ENCODE measurements at places on chromosomes 1 and 21.

DNA sequence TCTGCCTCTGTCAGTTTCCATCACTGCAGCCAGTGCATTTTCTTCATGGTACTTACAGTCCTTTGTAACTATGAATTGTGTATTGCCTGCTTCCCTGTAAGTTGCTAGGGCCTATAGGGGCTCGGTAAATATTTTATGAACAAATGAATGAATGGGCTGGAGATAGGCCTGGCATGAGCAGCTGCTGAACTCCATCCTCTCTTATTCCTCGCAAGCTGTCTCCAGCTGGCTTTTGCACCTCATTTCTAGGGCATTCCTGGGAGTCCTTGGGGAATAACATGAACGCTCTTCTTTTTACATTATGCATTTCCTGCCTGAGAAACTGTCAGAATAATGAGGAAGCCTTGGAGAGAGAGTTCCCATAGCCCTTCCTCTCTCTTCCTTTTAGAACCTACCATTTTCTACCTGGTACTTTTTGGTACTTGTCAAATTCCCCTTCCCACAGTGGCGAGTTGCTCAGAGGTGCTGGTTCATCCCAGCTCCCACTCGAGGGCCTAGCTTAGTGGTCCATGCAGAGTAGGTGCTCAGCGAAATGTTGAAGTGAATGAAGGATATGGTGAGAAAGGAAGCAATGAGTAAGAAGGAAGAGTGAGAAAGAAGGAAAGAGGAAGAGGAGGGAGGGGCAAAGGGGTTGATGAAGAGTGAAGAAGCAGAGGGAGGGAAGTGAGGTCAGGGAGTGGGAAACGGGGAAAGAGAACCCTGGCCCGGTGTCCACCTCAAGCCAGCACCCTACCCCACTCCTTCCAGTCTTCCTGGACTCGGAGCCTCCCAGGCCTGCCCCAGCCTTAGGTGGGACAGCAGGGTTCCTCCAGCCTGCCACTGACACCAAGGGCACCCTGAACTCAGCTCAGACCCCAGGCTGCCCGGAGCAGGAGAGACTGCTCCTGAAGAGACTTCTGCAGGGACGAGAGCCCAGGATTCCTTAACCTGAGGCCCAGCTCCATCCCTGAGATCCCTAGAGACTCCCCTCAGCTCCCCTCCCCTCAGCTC is 29.6 kb downstream of the KCNC4 start:
- no peak for DNase-seq

DNA sequence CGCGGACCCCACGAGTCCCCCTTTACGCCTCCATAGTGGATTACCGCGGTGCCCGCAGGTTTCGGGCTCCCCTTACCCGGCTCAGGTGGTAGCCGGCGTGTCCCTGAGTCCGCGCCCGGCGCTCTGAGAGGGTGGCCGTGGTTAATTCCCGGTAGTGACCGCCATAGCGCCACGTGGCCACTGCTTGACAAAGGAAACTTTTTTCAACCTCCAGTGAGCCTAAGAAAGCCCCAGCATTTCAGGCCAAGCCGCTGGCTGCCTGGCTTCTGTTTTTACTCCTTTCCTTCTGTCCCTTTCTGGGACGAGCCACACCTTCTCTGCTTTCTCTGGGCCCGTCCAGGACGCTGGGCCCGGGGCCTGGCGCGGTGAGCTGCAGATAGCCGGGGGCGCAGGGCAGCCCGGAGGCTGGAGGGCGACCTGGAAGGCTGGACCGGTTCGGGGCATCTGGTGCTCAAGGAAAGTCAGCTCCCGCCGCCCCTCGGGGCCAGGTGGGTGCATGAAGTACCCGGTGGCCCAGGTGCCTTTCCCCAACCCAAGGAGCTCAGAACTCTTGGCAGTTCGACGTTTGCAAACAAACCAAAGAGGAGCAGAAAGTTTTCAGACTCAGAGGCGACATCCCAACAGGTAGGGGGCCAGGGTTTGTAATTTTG is 540 bp upstream of the C1orf198 start:
- DNase-seq, result no peak

DNA sequence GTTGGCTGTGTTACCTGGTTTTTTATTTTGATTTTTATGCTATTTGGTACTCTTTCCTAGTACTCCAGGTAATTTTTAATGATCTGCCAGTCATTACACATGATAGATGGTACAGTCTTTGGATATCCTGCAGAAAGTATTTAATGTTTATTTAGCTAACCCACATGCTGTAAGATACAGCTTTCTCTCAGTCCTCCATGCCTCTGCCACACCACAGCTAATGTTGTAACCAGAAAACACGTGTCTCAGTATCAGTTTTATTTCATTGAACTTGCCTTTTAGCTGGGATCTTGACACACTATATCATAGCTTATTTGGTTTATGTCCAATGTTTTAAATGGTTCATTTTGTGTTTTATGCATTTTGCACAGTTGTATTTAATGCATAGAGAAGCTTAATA is 1648.4 kb downstream of the KCNT2 start:
- DNase-seq, result no peak

- DNase-seq, result no peak
Observed at GRCh38 chr1:76093522-76094312, 19.2 kb downstream of the ST6GALNAC3 start.

DNA sequence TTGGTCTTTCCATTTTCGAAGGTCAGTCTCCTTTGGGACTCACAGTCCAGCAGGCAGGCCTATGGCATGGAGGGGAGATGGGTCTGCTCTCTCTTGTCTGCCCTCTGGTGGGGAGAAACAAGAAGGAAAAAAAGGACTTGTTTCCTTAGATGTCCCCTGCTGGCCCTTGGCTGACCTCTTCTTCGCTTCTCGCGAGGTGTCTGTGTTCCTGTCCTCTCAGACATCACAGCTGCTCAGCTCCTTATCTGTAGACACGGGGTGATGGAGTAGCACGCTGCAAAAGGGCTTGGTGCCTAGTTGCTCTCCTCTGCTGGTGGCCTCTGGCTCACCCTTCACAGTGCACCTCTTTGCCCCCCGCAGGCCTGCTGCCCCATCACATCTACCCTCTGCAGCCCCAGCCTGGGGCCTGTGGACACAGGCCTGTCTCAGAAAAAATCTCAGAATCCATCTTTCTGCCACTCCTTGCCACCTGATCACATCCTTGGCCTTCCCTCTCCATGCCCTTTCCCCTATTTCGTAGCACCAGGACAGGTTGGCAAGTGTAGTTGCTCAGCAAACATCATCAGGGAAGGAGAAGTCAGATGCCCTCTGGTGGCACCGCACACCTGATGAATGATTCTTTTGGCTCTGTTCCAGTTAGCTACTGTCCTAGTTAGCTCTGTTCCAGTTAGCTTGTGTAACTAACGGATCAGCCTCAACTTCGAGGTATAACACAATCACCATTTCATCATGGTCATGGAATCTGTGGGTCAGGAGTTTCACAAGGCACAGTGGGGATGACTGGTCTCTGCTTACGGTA is 18.7 kb upstream of the AK2 start:
- no peak for DNase-seq

GRCh38 chr1:43942411-43942810 is 4.3 kb upstream of the IPO13 start:
- DNase-seq, result no peak

DNA sequence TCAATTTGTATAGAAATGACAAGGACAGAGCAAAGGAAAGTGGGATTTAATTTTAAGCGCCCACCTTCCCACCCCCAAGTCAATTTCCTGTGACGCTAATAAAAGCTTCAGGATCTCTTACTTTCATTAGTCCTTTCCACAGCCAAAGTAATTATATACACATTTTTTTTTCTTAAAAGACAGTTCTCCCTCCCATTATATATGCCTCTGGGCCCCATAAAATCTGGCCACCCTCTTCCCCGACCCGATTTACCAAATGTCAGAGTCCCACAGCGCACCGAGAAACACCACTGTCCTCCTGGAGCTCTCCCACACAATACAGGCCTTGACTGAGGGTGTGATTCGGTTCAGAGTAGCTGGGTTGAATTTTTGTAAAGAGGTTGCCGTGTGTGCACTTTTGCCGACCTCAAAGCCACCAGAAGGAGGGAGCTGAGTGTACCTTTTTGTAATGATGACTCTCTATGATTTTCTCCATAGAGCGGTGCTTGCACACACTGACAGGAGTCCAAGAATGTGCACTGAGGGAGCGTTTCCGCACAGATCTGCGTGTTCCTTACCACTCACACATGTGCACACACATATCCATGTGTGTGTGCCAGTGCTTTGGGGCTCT is 26.2 kb upstream of the IL10 start:
- DNase-seq, result no peak

DNA sequence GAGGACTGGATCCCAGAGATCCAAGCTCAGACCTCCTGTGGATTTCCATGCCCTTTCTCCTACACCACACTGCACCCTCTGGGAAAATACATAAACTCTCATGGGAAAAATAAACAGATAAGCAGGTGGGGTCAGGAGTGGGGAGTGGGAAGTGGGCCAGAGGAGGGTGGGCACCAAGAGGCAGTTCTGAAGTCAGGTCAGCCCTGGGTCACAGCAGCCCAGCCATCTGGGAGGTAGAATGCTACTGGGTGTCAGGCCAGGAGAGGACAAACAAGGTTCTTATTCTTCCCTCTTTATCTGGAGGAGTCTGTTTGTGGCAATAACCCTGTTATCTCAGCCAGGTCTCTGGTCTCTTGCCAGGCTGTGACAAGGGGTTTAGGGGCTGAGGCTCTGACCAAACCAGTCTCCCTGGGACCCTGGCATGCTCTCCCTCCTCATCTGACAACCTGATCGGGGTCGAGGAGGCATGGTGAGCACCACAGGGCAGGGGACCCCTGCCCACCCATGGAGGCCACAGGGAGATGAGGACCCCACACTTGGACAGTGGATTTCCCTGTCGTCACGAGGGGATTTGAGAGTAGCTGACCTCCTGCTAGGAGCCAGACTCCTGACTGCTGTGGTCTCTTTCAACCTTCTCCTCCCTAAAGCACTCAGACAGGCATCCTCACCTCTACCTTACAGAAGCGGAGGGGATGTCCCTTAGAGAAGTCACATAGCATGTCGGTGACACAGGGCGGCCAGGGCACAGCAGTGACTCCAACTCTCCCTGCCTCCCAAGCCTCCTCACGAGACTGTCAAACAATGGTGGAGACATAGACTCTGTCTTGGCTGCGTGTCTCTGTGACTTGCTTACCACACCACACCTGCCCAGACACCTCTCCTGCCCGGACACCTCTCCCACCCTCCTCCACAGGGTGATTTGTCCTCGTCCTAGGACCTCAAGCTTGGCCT is 51.3 kb upstream of the IFFO2 start:
- DNase-seq, result no peak

DNA sequence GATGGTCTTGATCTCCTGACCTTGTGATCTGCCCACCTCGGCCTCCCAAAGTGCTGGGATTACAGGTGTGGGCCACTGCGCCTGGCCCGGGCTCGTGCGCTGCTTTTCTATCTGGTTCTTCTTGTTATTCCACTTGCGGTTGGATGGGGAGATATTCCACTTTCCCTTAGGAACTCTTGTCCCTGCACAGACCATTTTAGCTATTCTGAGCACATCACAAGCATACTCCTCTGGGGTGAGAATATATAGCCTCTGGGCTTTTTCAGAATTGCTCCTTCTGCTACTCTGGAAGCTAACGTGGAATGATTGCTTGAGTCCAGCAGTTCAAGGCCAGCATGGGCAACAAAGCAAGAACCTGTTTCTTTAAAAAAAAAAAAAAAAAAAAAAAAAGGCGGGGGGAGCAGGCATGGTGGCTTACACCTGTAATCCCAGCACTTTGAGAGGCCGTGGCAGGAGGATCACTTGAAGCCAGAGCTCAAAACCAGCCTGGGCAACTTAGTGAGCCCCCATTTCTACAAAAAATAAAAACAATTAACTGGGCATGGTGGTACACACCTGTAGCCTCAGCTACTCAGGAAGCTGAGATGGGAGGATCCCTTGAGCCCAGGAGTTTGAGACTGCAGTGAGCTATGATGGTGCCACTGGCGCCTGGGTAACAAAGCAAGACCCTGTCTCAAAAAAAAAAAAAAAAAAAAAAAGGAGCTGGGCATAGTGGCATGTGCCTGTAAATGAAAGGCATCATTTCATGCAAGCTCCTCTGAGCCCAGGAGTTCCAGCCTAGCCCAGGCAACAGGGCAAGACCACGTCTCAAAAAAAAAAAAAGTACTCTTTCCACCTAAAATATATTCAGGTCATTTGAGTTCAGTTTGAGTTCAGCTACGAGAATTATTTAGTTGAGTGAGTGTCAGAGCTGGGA is 11.8 kb upstream of the PGD start:
- DNase-seq, result no peak

- no peak for DNase-seq
Observed at GRCh38 chr1:239276051-239276450, 110.3 kb upstream of the CHRM3 start.

DNA sequence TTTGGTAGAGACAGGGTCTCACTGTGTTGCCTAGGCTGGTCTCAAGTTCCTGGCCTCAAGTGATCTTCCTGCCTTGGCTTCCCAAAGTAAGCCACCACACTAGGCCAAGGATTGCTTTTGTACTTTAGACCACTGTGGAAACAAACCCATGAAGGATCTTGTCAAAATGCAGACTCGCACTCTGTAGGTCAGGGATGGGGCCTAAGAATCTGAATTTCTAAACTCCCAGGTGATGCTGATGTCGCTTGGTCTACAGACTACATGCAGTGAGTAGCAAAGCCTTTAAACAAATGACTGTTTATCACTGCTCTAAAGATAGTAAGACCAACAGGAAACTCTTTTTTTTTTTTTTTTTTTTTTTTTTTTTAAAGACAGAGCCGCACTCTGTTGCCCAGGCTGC is 54.1 kb upstream of the MUTYH start:
- DNase-seq, result no peak

- no peak for DNase-seq
Observed at GRCh38 chr1:93437976-93438605, 9.8 kb upstream of the FNBP1L start.

DNA sequence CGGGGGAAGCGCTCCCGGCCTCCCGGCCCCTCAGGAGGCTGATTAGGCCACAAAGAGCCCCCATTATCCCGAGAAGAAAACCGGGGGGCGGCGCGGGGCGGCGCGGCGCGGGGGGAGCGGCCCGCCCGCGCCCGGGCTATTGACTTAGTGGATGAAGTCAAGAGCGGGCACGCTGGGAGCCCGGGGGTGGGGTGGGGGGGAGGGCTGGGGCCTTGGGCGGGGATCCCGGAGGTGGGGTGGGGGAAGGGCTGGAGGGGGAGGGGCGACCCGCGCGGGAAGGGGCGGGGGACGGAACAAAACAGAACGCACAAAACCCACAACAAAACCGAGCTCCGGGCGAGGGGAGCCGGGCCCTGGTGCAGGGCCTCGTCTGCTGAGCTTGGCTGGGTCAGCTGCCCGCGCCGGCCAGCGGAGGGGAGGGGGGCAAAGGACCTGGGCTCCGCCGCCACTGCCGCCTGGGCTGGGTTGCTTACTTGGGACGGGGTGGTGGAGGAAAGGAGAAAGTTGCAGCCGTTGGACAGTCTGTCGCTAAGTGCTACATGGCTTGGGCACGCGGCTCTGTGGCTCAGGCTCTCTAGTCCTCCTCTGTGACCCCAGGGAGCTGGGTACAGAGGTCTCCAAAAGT is 16.3 kb downstream of the PAX7 start:
- no peak for DNase-seq

GRCh38 chr1:150186789-150187559 is 37.3 kb downstream of the PLEKHO1 start:
- DNase-seq, result no peak

DNA sequence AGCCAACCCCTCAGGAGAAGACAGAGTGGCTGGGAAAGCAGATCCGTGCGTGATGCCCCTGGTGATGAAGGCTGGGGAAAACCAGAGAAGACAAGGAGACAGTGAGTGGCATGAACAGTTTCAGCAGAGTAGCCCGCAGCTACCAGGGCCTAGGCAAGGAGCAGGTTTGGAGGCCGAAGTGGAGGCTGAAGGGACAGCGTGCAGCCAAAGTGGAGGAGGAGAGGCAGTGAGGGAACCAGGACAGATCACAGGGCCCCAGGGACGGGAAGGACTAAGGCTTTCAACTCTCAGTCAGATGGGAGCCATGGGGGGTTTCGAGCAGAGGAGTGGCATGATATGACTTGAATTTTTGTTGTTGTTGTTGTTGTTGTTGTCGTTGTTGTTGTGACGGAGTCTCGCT is 59.9 kb upstream of the SELENON start:
- no peak for DNase-seq
